ENCODE measurements at places on chromosomes 6 and 20. TPM values are rescaled to one million over a fixed set of nuclear protein-coding genes. Genes with fewer than 3 reads are reported as not detected.

Gene OR2J3
- not detected for total RNA-seq

Gene SLC22A16
- not detected for total RNA-seq

Gene TRIM31
- total RNA-seq: not detected

Gene EYS
- not detected for total RNA-seq

Gene CD40
- 10.1 TPM for total RNA-seq

Gene RIMS4
- total RNA-seq: not detected

Gene PNLDC1
- 0.36 TPM for total RNA-seq

Gene CCDC167
- 17.9 TPM for total RNA-seq

Gene TMEM74B
- total RNA-seq: not detected

Gene IER3
- 17.0 TPM for total RNA-seq

Gene MDC1
- total RNA-seq: 54.9 TPM

Gene RCAN2
- total RNA-seq: not detected

Gene TMEM170B
- 4.1 TPM for total RNA-seq

Gene FAM135A
- 11.5 TPM for total RNA-seq

Gene PPIL6
- total RNA-seq: 1.3 TPM

Gene LINC00237
- total RNA-seq: not detected

Gene BPIFA1
- total RNA-seq: not detected

Gene THEMIS
- total RNA-seq: 128 TPM

Gene MCHR2
- total RNA-seq: not detected

Gene DAAM2
- total RNA-seq: not detected

Gene FNDC11
- total RNA-seq: 0.13 TPM

Gene ARMC2
- total RNA-seq: 7.6 TPM

Gene SHLD1
- total RNA-seq: 13.8 TPM

Gene TSPO2
- not detected for total RNA-seq

Gene PPP2R5D
- total RNA-seq: 27.0 TPM

Gene C20orf141
- total RNA-seq: not detected

Gene CYP39A1
- total RNA-seq: not detected

Gene PDE7B
- 0.49 TPM for total RNA-seq

Gene NKAIN2
- not detected for total RNA-seq

Gene ABT1
- total RNA-seq: 43.1 TPM

Gene TCP11
- not detected for total RNA-seq

Gene C6orf141
- not detected for total RNA-seq

Gene MOG
- total RNA-seq: not detected

Gene SLC35F1
- total RNA-seq: not detected

Gene SUMO4
- 6.0 TPM for total RNA-seq

Gene ARFGEF3
- total RNA-seq: not detected
